ENCODE measurements at places on chromosomes 6 and 20. TPM values are rescaled to one million over a fixed set of nuclear protein-coding genes. Genes with fewer than 3 reads are reported as not detected.

DNA sequence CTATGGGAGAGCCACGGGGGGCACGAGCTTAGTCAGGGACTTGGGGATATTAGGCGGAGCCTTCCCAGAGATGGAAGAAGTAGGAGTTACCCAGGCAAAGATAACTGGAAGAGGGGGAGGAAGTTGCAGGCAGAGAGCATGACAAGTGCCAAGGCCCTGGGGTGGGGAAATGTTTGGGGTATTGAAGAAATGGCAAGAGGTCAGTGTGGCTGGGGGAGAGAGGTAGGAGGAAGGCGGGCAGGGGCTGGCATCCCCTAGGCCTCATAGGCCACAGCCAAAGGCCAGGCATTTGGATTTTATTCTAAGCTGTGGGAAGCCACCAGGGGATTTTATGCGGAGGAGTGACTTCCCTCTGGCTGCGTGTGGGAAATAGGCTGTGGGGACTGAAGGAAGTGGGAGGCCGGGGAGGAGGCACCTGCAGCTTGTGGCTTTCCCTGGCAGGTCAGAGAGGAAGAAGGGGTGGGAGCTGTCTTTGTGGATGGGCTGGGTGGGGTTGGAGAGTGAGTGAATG is 22.7 kb downstream of the SNAI1 start:
- DNase-seq: no peak
- H3K4me1 ChIP-seq: peaks cover 19% of the 10 kb centered on the region
- no peak overlapping the region for H3K27ac ChIP-seq
- no peaks in the 10 kb centered on the region for H3K36me3 ChIP-seq
- no peak overlapping the region for H3K4me3 ChIP-seq

DNA sequence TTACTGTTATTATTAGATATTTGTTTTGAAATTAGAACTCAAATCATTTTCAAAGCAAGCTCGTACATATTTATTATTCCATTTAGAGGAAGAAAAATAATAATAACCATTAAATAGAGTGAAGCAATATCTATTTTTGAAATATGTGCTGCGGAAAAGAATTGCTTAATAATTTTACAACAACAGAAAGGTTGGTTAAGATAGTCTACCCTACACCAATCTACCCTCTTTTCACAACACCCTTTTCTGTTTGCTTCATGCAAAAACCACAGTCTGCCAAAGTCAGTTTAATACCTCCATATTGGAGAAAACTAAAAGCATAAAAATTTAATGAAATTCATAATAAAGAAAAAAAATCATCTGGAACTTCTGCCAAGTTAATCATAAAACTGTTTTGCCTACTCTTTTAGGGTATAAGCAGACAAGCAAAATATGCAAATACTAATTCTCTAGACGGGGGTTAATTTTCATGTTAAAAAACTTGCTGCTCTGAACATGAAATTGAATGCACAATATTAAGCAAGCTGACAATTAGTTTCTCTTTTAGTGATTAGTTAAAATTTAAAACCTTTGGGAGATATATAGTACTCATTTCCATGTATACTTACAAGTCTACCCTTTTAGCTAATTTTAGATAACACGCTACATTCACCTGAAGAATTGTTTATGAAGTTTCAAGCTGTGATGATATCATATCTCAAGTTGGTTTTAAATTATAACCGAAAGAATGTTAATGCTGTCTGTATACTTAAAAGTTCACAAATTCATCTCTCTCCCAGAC is 100.2 kb downstream of the AHI1 start:
- H3K4me3 ChIP-seq: no peak overlapping the region
- DNase-seq: no peak
- no peaks in the 10 kb centered on the region for H3K4me1 ChIP-seq

DNA sequence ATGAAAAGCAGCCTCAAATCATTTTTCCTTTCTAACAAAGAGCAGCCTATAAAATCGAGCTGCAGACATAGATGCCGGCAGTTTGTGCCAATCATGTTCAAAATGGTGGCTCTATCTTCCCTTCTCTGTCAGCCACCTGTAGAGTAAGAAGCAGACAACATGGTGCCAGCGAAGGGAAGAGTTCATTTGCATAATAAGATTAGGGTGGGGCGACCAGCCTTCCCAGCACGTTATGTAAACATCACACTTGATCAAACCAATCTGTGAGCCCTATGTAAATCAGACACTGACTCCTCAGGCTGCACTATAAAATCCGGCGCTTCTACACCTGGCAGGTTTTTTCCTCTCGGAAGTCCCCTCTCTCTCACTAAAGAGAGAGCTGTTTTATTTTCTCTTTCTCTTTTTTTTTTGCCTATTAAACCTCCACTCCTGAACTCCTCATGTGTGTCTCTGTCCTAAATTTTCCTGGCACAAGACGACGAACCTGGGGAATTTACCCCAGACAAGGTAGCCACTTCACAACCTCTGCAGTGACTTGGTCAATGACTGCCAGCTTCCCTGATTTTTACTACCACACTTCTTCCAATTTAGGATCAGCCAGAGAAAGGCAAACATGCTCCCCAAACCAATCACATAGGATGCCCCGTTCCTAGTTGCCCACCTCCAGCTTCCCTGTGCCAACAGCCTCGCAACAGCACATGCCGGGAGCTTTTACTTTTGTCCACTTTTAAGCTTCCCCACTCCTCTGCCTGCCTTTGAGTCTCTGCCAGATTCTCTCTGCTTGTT is 12.9 kb downstream of the TPMT start:
- no peak overlapping the region for H3K27ac ChIP-seq
- DNase-seq: no peak
- H3K4me3 ChIP-seq: no peak overlapping the region
- no peaks in the 10 kb centered on the region for H3K4me1 ChIP-seq
- no peaks in the 10 kb centered on the region for H3K27me3 ChIP-seq
- peaks cover 5% of the 10 kb centered on the region for H3K36me3 ChIP-seq

The CGA gene
- total RNA-seq: not detected

The SMIM29 gene
- total RNA-seq: 15.5 TPM

The SLC22A7 gene
- not detected for total RNA-seq

The FGD2 gene
- total RNA-seq: not detected
